Activated CD8-positive, alpha-beta T cell treated with anti-CD3 and anti-CD28 coated beads, Interleukin-2, amount 10 ng/mL, durations not matched to agents 7 days and 5 days (primary cell): ENCODE measurements at places on chromosomes 16 and 17. TPM values are rescaled to one million over a fixed set of nuclear protein-coding genes. Genes with fewer than 3 reads are reported as not detected.
A peak's percentile ranks its signal among the peaks of the same experiment; 100 is the strongest.

The KRTAP4-9 gene
- total RNA-seq, result not detected

The HOXB7 gene
- 0.91 TPM for total RNA-seq

The TENT4B gene
- 18.0 TPM for total RNA-seq

The KRT40 gene
- not detected for total RNA-seq

The SEC14L5 gene
- not detected for total RNA-seq

The MT2A gene
- 210 TPM for total RNA-seq

The CCL23 gene
- not detected for total RNA-seq

The ZNF469 gene
- total RNA-seq, result 0.83 TPM

The SLC5A11 gene
- 0.44 TPM for total RNA-seq

The EPX gene
- not detected for total RNA-seq

- no peak for DNase-seq
Observed at GRCh38 chr16:66044556-66044955, 321.9 kb upstream of the CDH5 start.

DNA sequence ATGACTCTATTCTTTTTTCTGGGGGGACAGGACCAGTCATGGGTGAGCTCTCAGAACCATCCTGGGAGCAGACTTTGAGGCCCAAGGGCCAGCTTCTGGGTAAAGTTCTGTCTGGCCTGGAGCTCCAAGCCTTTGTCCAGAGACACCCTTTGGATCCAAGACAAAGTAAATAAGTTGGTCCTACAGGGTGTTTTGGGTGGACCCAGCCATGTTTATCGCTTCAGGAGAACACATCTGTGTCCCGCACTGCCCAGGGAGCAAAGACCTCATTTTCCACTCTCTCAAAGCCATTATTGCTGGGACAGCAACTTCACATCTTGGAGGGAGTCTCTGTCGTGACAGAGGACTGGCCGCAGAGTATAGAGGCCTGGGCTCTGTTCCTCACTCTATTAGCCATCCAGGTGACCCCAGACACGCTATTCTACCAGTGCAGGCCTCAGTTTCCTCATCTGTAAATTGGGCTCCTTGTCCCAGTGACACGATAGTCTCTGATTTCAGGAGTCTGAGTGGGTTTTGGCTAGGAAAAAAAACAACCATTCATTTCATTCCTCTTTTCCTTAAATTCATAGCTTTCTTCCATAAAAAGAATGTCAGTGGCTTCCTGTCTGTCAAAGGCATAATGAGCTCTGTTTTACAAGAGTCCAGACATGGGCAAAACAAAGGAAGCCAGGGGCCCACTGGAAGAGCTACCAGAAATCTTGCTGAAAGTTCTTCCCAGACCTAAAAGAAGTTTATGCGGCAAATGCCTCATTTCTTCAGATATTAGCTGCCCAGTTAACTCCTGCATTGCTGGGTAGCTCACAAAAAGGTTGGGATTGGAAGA, 62.4 kb downstream of the PECAM1 start:
- no peak for DNase-seq

- no peak for DNase-seq
Observed at GRCh38 chr16:50246299-50247122, 19.8 kb upstream of the ADCY7 start.

DNA sequence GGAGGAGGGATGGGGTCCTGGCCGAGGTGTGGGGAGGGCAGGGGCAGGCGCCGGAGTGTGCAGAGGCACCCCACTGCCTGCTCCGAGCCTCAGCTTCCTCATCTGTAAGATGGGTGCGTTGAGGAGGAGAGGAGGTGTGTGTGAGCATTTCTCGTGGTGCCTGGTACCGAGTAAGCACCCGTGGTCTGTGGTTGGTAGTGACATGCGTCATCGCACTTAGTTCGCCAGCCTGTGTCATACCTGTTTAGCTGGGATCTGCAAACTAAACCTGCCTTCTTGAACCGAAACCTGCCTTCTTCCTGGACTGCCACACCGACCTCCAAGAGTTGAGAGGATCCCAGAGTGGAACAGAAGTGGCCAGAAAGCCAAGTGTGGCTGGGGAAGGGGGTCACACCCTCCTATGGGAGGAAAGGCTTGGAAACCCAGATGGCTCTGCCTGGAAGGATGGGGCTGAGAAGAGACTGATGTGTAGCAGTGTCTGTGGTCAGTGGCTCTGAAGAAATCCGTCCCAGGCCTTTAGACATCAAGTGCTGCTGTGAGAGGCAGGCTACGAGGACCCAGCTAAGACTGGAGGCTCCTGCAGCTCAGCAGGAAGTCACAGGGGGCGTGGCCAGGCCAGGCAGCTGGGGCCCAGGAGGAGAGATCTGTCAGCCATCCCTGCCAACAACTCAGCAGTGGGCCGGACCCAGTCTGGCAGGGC, 162.6 kb upstream of the PLCG2 start:
- DNase-seq, result peak; percentile 85

DNA sequence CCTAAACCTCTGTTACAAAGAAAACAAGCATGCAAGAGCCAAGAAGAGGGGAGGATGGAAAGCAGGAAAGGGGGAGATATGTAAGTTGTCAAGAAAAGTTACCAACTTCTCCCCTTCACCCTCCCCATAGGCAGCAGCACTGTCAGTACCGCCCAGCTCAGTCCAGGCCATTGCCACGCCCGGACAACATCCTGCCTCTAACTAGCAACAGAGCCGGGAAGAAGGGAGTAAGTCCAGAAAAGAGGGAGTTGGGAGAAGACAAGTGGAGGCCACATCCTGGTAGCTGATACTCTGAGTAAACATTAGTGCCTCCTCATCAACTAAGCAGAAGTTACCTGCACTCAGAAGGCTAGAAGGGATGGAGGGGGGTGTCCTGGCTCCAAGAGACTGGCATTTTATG, 113.6 kb downstream of the SMG6 start:
- DNase-seq, result no peak

DNA sequence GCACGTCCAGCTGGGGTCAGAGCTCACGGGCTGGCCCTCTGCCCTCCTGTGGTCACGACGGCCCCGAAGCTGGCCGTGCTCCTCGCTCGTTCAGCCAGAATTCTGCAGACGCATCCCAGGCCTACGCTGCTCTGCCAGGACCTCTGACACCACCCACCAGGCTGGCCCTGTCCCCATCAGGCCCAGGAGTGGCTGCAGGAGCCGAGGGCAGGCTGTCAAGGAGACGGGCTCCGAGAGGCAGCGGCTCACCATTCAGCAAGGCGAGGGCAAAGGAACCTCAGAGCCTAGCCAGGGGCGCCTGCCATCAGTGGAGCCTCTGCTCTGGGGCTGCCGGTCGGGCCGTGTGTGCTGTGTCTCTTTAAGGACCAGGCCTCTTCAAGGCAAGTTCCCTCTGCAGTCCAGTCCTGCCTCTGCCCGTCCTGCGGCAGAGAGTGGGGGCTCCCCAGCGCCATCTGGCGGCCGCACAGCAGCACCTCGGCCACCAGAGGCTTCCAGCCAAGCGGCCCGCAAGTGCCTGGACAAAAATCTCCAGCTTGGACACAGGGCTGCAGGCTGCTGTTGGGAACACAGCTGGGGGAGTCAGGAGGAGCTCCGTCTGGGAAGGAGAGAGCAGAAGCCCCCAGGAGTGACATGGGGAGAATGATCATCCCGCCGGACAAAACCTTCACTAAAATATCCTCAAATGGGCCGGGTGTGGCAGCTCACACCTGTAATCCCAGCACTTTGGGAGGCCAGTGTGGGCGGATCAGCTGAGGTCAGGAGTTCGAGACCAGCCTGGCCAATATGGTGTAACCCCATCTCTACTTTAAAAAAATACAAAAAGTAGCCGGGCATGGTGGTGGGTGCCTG, 7.4 kb upstream of the ABR start:
- DNase-seq, result peak; percentile 80

DNA sequence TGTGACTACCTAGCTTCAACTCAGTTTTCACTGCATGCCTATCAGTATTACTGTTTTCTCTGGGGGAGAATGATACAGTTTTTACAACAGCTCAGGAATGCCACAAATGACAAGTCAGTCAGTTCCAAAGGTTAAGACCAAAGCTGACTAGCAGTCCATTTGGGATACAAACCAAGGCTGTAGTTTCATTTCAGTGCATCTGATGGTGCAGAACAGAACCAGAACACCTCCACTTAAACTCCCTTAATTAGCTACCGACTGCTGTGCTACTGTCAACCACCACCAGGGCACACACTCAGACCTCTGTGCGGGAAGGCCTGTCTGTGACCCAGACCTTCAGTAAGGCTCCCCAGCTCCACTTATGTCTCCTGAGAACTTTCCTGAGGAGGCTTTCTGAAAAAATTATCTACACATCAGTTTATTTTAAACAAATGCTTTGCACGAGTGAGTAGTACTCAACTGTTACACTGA, 20.4 kb downstream of the NFE2L1 start:
- DNase-seq, result no peak

GRCh38 chr16:87324411-87325275, 7.5 kb upstream of the C16orf95 start:
- peak; percentile 59 for DNase-seq

GRCh38 chr17:9146064-9146463, 124.8 kb downstream of the NTN1 start:
- DNase-seq, result no peak

- no peak for DNase-seq
Observed at GRCh38 chr16:66070140-66070917, 296.2 kb upstream of the CDH5 start.

DNA sequence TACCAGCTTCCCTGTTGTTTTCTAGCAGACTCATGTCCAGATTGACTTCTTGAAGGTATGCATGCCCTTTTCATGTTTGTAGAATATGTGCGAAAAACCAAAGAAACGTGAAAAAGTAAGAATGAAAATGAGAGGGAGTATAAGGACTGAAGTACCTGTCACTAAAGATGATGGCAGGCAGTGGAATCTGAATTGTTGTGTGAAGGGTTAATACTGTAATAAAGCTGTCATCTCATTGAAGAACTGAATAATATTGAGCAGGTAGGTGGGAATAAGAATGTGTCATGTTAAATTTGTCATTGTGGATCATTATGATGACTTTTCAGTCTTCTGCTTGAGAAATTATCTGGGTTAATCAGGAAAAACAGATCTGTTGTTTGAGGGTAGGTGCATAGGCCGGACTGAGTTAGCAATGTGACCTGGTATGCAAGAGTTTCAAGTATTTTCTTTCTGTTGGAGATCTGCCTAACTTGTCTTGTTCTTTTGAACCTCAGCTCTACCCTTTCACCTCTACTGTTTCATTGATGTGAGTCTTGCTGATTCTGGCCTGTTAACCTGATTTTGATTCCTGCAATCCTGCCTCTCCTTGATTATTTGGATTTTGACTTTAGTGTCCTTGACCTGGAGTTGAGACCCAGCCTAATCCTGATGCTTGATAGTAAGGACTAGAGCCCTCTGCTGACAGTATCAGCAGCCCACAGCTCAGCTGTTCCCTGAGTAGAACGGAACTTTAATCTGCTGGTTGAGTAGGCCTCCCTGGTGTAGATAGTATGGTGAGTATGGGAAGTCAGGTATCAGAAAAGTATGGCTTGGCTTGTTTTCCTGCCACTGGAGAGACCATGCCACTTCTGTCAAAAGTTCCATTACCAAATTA, 64.6 kb downstream of the MAP2K4 start:
- DNase-seq, result no peak

DNA sequence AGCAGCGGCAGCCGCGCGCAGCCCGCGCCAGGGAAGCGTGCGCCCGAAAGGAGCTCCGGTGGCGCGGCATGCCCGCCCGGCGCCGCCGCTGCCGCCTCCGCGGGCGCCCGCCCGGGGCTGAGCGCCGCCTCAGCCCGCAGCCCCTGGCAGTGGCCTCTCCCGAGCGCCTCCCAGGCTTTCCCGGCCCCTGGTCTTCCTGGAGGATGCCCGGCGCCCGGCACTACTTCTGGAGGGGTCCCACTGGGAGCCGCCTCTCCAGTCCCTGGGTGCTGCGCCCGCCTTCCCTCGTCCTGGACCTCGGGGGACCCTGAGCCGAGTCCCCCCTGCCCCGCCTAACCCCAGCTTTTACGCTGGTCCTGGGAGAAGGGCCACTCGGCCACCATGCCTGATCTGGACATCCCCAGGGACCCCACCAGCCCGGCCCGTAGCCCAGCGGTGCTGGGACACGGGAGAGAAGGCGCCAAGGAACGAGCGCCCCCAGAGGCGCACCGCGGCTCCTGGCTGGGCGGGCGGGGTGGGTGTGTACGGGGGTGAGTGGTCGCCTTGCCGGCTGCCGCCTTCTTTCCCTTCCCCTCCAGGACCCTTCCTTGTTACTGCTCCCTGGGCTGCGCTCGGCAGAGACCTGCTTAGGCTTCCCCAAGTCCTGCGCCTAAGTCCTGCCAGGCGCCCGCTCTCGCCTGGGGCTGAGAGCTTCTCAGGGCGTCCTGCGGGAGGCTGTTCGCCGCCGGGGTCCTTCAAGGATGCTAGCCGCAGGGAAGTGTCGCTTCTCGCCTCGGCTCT, 704 bp downstream of the ASIC2 start:
- DNase-seq, result no peak
